ENCODE measurements at places on chromosomes 7 and 10. TPM values are rescaled to one million over a fixed set of nuclear protein-coding genes. Genes with fewer than 3 reads are reported as not detected.

Gene CPVL
- 16.0 TPM for total RNA-seq

DNA sequence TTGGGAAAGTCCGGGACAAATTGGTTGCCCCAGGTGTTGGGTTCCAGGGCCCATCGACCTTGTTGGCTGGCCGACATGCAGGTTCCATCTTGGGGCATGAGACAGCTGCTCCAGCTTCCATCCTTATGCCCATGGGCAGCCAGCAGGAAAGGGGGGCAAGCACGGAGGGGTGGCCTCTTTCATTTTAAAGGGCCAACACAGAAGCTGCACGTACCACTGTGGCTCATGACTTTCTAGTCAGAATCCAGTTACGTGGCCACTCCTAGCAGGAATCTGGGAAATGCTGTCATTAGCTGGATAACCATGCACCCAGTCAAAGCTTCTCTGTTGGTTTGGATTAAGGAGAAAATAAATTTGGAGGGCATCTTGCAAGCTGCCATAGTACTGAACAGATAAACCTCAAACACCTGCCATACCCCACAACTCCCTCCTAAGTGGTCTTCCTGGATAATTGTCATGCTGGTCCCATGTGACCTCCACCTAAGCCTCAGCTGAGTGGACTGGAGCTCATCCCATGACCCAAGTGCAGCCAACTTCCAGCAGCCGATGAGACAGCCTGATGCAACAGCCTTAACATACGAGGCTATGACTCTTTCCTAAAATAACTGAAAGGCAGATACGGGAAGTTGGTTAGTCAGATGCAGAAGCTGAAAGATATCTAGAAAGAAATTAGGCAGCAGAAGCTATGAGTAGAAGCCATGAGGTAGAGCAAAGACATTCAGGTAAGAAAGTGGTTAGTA, 21.4 kb upstream of the GSDME start:
- no peak for DNase-seq

Gene HYAL4
- not detected for total RNA-seq

Gene SH2D4B
- total RNA-seq, result not detected

GRCh38 chr10:114967071-114967470, 29.1 kb downstream of the TRUB1 start:
- DNase-seq, result no peak

Gene FAM131B
- total RNA-seq, result 137 TPM

- no peak for DNase-seq
Observed at GRCh38 chr7:143325240-143325639, 9.3 kb downstream of the CLCN1 start.

Gene MLXIPL
- 32.5 TPM for total RNA-seq

Gene AKAP9
- total RNA-seq, result 102 TPM

GRCh38 chr10:132572545-132572937, 35.0 kb downstream of the INPP5A start:
- no peak for DNase-seq

Gene STAMBPL1
- total RNA-seq, result 55.9 TPM

- DNase-seq, result no peak
Observed at GRCh38 chr10:24891823-24892222, 60.6 kb downstream of the PRTFDC1 start.

- DNase-seq, result no peak
Observed at GRCh38 chr10:73955719-73956118, 42.2 kb upstream of the VCL start.

DNA sequence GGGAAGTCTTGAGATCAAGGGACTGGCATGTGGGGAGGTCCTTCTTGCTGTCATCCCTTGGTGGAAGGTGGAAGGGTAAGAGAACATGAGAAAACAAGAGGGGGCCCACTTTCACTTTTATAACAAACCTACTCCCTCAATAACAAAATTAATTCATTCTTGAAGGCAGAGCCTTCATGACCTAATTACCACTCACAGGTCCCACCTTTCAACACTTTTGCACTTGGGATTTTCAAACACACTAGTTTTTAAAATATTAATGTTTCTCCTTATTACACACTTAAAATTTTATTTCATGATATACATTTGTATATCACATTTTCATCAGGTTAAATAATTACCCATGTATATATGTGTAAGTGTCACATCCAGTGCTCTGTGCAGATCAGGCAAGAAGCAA, 2.0 kb downstream of the ST7 start:
- DNase-seq, result no peak

Gene NYAP1
- total RNA-seq, result 45.9 TPM

Gene C10orf143
- 3.7 TPM for total RNA-seq

- DNase-seq, result no peak
Observed at GRCh38 chr10:3886641-3887251, 101.7 kb upstream of the KLF6 start.

Gene ZNF727
- total RNA-seq, result 15.4 TPM

Gene TMEM236
- total RNA-seq, result not detected

DNA sequence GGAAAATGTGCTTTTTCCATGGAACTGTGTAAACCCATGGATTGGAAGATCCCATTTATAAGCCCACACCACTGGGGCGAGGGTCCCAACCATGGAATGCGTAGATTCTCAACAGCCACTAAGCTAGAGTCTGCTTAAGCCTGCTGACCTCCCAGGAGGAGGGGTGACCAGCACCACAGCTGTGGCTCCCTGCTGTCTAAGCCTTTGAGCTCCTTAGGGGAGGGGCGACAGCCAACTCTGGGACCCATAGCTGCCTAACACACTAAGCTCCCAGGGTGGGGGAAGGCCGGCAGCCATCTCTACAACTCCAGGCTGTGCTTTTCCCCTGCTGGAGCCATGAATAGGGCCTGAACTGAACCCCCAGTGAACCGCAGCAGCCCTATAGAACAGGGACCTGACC, 249.8 kb upstream of the HPS1 start:
- DNase-seq, result no peak

GRCh38 chr10:15515202-15515601, 144.1 kb upstream of the FAM171A1 start:
- DNase-seq, result peak; percentile 49

- DNase-seq, result no peak
Observed at GRCh38 chr10:108956149-108956548, 967.2 kb downstream of the XPNPEP1 start.

- DNase-seq, result no peak
Observed at GRCh38 chr10:55330486-55330885, 529.5 kb upstream of the PCDH15 start.

GRCh38 chr10:31770307-31770902, 158.2 kb downstream of the ARHGAP12 start:
- DNase-seq, result no peak

- peak; percentile 43 for DNase-seq
Observed at GRCh38 chr10:69375307-69376151, 41.2 kb downstream of the TACR2 start.

DNA sequence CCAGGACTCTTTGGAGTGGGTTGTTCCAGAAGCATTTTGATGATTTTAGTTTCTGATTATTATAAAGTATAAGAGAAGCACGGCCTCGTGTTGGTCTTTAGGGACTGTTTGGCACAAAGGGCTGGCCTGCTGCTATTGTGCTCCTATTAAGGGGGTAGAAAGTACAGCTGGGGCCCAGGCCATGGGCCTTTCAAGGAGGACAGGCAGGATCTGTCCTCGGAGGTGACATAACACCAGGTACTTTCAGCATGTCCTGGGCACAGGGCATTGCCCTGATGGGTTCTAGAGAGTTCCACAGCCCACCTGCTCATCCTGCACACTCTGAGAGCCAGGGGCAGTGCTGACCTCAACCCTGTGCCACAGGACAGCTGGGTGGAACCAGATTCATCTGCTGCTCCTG, 24.9 kb downstream of the STRA8 start:
- no peak for DNase-seq

Gene KLF14
- not detected for total RNA-seq

GRCh38 chr7:112383671-112384417, 66.4 kb upstream of the IFRD1 start:
- DNase-seq, result no peak

DNA sequence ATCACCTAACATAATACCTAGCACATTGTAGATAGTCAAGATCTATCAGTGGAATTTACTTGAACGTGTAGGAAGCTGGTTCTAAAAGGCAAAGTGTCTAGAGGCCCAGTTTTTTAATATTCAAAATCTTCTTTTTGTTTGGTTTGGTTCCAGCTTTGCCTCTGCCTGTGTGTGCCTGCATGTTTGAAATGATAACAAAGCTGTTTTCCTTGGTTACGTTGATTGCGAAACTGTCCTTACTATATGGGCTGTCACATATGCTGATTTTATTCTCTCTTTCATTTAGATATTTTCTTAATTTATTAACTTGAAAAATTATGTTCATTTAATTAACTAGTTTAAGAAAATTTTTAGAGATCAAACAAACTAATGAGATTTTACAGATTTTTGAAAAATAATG, 237.3 kb downstream of the SEMA3A start:
- DNase-seq, result no peak

DNA sequence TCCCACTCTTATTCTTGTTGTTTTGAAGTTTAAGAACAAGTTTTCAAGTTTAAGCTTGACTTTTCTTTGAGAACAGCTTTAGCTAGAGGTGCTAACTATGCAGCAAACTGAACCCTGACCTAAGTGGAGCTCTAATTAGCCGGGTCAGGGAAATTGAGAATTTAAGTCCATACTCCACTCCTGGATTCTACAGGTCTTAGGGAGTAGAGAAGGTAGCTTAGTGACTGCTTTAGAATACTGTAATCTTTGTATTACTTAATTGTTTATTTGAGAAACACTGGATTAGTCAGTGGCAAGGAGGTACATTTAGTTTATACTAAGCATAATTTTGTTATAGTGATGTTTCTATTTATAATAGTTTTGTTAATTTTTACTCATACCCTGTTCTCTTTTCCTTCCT, 74.6 kb upstream of the STRIP2 start:
- no peak for DNase-seq

DNA sequence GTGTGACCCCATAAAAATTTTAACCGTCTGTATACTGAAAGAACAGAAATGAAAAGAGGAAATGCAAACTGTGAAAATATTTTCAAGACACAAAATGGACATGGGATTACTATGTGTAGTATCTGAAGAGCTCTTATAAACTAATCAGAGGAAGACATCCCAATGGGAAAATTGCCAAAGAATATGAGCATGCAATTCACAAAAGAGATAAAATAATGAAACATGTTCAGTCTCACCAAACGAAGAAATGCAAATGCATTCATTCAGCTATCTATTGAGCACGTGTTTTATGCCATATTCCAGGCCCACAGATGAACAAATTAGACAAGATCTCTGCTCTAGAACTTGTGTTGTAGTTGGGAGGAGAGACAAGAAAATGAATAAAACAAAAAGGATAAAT, 63.2 kb downstream of the NHLRC2 start:
- DNase-seq, result no peak

GRCh38 chr10:60385399-60385738, 4.3 kb downstream of the ANK3 start:
- DNase-seq, result no peak

GRCh38 chr7:128933180-128933891, 4.4 kb upstream of the IRF5 start:
- DNase-seq, result no peak

DNA sequence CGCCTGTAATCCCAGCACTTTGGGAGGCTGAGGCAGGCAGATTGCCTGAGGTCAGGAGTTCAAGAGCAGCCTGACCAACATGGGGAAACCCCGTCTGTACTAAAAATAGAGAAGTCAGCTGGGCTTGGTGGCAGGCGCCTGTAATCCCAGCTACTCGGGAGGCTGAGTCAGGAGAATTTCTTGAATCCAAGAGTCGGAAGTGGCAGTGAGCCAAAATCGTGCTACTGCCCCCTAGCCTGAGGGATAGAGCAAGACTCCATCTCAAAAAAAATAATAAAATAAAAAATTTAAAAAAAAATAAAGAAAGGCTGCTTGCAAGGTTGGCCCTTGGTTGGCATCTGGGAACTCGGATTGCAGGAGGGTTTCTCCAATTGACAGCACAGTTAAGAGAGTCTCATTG, 221.6 kb downstream of the DGKI start:
- no peak for DNase-seq

DNA sequence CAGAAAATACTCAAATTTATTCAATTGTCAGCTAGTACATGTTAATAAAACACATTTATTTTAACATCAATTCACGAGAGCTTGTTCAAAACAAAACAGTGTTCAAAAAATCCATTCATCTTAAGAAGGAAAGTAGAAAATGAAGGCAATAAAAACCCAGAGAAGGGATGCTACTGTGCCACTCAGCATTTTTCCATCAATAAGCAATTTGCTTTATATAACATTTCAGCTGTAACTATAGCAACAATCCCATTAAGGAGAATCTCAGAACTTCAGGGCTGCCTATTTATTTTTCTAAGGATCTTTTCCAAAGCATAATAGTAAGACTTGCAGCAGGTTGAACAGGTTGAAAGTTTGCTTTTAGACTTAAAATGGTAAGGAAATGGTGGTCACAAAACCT, 190.5 kb downstream of the PCLO start:
- DNase-seq, result no peak

Gene SLC26A3
- not detected for total RNA-seq

Gene CALML5
- not detected for total RNA-seq

Gene DYDC1
- total RNA-seq, result not detected

DNA sequence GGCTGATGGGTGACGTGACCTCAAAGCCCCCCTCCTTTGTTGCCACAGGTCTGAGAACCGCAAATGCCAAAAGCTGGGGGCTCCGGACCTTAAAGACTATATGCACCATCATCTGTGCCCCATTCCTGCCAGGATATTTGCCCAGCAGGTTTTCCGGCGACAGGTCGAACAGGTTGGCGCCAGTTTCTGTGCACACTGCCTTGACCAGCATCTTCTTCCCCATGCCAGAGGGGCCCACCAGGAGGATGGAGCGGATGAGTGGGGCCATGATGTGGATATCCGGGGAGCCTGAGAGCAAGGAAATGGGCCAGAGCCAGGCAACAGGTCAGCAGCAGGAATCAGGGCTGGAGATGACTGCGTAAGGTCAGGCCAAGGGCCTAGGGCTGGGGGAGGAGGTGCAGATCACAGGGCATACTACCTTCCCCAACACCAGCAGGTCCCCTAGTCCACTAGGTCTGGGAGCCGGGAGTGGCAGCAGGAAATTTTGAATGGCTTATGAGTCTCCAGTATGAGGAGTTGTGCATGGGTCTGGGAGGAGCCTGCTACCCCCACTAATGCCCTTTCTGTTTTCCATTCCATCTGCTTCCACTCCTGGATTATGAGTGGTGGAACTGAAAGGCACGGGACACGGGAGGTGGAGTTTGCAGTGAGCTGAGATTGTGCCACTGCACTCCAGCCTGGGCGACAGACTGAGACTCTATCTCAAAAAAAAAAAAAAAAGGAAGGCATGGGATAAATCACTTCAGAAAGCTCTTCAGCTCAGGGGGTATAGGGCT, 6.3 kb upstream of the ASB10 start:
- DNase-seq, result no peak

Gene CYP26C1
- total RNA-seq, result 0.52 TPM

GRCh38 chr7:150799741-150800580, at the start of gene TMEM176B:
Gene TMEM176B, minus strand, starts transcription at chr7:150800364. Its CDS starts 3,795 bp downstream, at chr7:150796569.
- DNase-seq, result no peak

GRCh38 chr10:120891365-120891764, 40.2 kb downstream of the WDR11 start:
- no peak for DNase-seq

GRCh38 chr10:104040862-104041789, 44.6 kb downstream of the COL17A1 start:
- no peak for DNase-seq

Gene BAIAP2L1
- 1.2 TPM for total RNA-seq
